ENCODE measurements at places on chromosomes 6 and 20.

DNA sequence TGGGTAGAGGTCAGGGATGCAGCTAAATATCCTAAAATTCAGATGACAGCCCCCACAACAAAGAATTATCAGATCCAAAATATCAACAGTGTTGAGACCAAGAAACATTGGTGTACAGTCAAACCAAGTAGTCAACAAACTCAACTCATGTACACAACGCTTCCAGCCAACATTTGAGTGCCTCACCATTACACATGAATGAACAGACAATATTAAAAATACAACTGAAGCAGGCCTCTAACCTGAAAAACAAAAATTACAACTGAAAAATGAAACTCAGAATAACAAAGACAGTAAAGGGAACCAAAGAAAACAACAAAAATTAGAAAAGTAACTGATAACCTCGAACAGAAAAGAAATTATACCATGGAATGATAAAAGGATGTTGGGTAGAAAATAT lies 46.2 kb downstream of the HACE1 start:
- DNase-seq: no peak

GRCh38 chr6:89817481-89817880 lies 2.1 kb downstream of the MDN1 start:
- DNase-seq: no peak

- no peak for DNase-seq
Measured at GRCh38 chr6:150149146-150149545, 6.3 kb downstream of the PPP1R14C start.

DNA sequence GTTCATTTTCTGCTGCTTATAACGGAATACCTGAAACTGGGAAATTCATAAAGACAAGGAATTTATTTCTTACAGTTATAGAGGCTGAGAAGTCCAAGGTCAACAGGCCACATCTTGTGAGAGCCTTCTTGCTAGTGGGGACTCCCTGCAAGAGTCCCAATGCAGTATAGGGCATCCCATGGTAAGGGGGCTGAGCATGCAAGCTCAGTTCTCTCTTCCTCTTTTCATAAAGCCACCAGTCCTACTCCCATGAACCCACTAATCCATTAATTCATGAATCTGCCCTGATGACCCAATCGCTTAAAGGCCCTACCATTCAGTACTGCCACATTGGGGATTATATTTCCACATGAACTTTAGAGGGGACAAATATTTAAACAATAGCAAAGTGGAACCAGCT lies 26.5 kb downstream of the CYB5R4 start:
- DNase-seq: no peak

DNA sequence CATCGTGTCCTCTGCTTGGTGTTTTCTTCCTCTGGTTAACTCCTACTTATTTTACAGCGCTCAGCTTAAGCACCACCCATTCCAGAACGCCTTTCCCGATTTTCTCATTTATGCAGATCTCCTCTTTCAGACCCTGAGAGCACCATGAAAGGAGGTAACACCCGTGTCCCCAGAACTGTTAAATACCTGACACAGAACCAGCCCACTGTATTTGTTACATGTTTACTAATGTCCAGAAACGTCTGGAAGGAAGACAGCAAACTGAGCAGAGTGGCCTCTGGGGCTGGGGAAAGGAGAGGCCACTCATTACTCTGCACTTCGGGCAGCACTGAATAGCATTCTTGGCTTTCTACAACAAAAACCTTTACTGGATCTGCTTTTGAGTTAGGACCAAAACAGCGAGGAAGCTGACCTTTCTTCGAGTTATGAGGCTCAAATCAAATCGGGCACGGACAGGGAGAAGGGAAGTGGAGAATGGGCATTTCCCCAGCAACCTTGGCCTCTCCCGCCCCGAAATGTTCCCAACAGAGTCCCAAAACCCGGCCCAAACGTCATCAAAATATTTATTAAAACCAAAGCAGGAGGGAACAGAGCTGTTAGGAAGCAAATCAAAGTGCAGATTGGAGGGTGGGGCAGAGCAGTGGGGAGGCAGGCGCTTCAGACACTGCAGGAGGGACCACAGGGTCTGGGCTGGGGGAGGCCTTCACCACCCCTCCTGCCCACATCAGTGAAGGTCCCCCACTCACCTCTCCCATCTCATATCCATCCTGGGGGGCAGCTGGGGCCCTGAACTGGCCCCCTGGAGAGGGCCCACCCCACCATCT lies 1.1 kb upstream of the NECAB3 start:
- no peak for DNase-seq

DNA sequence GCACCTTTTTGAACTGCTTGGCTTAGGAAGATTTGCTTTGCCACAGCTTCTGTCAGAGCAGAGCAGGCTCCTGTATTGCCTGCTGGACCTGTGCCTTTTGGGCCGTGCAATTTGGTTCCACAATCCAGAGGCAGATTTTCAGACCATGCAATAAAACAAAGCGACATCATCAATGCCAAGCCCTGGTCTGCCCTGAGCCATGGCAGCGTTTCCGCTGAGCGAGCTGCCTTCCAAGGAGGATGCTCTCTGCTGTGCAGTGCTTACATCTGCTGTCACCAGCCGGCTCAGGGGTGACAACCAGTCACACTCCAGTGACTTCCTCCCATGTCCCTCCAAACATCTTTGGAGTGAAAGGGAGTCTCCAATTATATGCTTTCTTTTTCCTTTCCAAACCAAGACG lies 282.2 kb downstream of the CDH26 start:
- no peak for DNase-seq

- DNase-seq: no peak
Measured at GRCh38 chr6:25998379-25998778, 35.8 kb downstream of the TRIM38 start.

GRCh38 chr20:1907586-1907985 lies 12.4 kb downstream of the SIRPA start:
- DNase-seq: no peak

- DNase-seq: no peak
Measured at GRCh38 chr6:8608737-8609136, 173.4 kb upstream of the SLC35B3 start.

GRCh38 chr6:7726416-7727085 lies 652 bp downstream of the BMP6 start:
- peak; percentile 11 for DNase-seq

DNA sequence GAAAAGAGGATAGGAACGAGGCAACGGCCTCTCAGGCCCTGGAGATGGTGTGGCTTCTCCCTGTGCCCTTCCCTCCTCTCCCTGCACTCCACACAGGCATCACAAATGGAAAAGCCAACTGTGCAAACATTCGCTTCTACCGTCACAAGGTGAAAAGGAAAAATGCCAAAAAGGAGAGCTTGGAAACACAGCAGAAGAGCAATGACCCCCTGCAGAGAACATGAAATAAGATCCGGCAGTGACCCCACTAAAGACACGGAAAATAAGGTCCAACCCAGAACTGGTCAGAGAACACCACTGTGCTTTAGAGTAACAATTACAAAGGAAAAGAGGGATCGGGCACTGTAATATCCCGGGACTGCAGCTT lies 63.0 kb downstream of the SLC22A23 start:
- no peak for DNase-seq

DNA sequence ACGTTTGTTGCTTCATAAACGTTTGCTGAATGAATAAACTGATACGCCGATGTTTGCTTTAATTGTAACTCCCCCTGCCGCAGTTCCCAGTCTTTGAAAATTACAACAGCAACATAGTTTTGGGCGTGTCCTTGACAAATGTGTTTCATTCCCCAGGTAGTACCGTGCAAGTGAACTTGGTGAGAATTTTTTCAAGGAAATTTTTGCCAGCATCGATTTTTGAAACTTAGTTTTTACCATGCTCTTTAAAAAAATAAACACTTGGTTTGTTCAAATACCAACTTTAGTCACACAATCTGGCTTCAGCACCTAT lies 60.1 kb downstream of the FAM217A start:
- no peak for DNase-seq

GRCh38 chr6:41917528-41917927 lies 3.4 kb downstream of the MED20 start:
- DNase-seq: no peak

DNA sequence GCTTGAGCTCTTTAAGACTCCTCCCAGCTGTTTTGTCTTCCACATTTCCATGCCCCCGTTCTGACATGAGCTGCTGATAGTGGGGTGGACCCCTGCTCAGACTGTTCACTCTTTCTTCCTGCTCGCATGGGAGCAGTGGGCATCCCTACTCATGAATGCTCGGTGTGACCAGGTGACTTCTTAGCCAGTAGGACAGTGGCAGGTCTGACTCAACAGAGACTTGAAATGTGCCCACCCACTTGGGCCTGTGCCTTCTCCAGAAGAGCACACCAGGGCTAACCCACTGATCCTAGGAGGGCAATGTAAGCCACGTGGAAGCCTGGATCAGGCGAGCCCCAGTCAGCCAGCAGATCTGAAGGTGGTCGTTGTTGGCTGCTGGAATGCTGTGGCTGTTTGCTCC lies 582.0 kb downstream of the QKI start:
- DNase-seq: no peak

GRCh38 chr6:142482974-142483373 lies 181.2 kb downstream of the ADGRG6 start:
- DNase-seq: no peak

DNA sequence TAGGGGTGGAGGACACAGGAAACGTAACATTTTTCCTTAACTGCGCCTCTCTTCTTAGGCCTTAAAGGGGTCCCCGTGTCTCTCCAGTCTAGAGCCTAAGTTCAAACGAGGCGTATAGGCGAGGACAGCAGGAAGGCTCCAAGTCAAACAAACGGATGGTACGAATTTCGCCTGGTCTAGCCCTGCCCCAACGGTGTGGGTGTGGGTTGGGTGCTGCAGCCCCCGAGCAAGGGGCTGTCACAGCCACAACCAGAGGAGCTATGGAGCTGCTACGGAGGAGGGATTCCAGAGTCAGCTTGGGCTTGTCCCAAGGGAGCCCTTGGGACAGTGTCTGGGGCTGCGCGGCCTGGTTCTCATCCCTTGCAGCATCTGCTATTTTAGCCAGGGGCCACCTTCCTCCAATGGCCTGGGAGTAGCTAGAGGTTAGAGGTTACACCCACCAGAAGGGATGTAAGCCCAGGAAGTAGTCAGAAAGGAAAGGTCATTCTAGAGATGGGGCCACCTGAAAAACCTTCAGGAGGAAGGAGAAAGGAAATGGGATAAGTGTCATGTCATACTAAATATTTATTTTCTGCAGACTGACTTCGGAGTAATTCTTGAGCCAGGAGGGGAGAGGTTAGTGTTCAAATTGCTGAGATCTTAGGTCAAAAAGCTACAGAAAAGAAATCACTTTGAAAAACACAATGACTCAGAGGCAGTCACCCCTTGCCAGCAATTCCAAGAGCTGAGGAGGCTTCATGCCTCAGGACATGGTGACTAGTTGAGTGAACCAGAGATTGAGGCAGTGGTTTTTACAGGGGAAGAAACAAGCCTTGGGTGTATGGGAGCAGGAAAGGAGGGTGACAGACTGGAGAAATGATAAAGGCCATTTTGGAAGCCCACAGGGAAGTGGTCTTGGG lies 21.7 kb downstream of the VPS52 start:
- DNase-seq: peak; percentile 19

- DNase-seq: no peak
Measured at GRCh38 chr20:33163856-33164762, 3.9 kb upstream of the BPIFA2 start.

DNA sequence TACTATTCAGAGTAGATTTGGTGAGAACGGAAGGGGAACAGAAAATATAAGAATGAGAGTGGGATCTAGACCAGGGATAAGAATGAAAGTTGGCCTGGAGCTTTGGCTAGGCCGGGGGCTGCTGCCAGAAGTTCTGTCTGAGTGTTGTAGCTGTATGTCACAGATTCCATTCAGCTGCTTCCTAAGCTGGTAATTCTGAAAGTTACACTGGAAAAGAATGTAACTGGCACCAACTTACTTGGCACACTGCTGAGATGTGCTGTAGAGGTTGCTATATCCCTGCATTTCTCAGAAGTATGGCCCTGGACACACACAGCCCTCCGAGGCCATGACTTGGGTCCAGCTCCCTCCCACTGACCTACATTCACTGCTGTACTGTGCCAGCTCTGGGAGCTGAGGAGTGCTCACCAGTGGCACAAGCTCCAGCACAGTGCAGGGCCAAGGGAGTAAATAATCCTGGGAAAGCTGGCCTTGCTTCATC lies 25.8 kb upstream of the TMEM217 start:
- DNase-seq: no peak

DNA sequence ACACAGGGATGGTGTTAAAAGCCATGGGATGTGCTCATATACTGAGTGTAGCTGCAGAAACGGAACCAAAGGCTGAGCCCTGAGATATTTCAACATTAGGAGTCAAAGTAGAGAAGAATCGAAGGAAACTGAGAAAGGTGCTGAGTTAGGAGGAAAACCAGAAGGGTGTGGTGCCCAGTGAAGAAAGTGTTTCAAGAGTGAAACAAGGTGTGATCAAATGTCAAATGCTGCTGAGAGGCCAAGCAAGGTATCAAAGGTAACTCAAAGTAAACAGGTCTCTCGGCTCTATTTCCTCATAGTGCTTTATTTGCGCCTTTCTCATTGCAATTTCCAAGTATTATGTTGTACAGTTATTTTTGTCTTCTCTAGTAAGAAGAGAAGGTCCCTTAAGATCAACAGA lies 94.1 kb downstream of the PRDM1 start:
- no peak for DNase-seq

GRCh38 chr20:19254956-19255355 lies 42.5 kb downstream of the SLC24A3 start:
- DNase-seq: no peak

- peak; percentile 34 for DNase-seq
Measured at GRCh38 chr6:21596145-21596948, 2.8 kb downstream of the SOX4 start.

GRCh38 chr6:152461556-152461955 lies 175.6 kb downstream of the SYNE1 start:
- no peak for DNase-seq

DNA sequence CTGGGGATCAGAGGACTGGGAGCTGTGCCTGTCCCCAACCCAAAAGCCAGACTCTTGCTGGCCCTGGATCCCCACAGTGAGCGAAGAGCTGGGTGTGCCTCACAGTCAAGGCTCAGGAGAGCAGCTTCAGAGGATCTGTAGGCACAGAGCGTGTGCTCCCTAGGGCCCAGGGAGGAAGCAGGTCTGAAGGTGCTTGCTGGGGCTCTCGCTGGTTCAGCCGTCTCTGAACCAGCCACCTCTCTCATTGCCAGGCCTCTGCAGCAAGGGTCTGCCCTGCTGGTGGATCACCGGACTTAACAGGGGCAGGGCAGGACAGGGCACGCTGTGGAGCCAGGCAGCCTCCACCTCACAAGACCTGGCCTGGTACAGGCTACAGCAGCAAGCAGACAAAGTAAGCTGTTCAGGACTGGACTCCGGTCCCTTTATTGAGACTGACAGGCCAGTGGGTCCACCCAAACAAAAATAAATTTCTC lies 13.8 kb downstream of the PCIF1 start:
- no peak for DNase-seq

DNA sequence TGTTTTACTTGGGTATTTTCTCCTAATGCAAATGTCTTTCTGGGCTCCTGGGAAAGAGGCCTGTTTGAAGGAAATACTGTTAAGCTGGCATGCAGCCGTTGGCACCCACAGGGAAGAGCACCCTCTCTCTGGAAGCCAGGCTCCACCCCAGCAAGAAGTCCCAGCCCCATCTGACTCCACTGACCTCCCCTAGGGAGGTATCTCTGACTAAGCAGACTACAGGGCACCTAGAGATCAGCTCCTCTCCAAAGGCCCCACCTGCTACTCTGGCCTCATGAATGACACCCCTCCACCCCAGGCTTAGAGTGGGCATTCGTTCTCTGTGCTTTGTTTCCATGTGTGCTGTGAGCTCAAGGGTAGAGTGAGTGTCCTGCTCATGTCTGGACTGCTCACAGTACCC lies 6.4 kb upstream of the MDGA1 start:
- no peak for DNase-seq

- DNase-seq: no peak
Measured at GRCh38 chr6:117818449-117818848, 88.6 kb upstream of the SLC35F1 start.
